ENCODE measurements at places on chromosomes 7 and 10. TPM values are rescaled to one million over a fixed set of nuclear protein-coding genes. Genes with fewer than 3 reads are reported as not detected.

SPAG6 gene
- not detected for total RNA-seq

PPP1R3C gene
- not detected for total RNA-seq

OR6V1 gene
- total RNA-seq = not detected

SPDYE16 gene
- not detected for total RNA-seq

TFPI2 gene
- total RNA-seq = 59.8 TPM
